ENCODE measurements at places on chromosomes 5 and 9.

- DNase-seq = no peak
Observed at GRCh38 chr5:162407614-162408013, 340.0 kb downstream of the GABRG2 start.

GRCh38 chr9:5352637-5353248, 13.1 kb upstream of the RLN1 start:
- no peak for DNase-seq

GRCh38 chr9:89418474-89418845, 79.5 kb downstream of the SEMA4D start:
- no peak for DNase-seq

DNA sequence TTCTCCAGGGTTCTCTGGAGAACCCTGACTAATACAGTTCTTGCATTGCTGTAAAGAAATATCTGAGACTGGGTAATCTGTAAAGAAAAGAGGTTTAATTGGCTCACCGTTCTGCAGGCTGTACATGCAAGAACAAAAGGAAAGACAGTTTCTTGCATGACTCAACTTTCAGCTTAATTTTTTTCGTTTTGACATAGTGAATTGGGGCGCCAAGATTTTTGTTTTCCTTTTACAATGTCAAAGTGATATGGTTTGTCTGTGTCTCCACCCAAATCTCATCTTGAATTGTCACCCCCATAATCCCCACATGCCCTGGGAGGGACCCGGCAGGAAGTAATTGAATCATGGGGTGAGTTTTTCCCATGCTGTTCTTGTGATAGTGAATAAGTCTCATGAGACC, 11.8 kb upstream of the CRHBP start:
- DNase-seq = no peak

GRCh38 chr5:88940713-88941112, 57.7 kb upstream of the MEF2C start:
- DNase-seq = no peak
